ENCODE measurements at places on chromosomes 4 and X.

GRCh38 chrX:153814591-153815315 lies 15.6 kb downstream of the PDZD4 start:
- no peak for DNase-seq

GRCh38 chr4:112061207-112061817 lies 83.9 kb upstream of the FAM241A start:
- no peak for DNase-seq

DNA sequence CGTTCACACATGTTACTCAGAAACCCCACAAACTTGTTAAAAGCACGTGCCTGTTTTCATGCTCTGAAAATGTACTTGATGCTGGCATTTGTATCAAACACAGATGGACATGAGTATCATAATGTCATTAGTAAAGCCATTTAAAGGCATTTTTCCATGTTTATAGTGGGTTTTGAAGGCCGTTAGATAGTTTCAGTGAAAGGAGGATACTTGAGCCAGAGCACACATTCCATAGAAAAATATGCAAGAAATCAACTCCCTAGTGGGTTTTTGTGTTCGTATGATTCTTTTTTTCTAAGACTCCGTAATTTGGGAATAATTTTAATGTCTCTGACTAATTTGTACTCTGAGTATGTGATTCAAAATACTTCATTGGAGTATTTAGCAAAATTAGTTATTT lies 216.2 kb upstream of the BMP3 start:
- DNase-seq, result no peak

DNA sequence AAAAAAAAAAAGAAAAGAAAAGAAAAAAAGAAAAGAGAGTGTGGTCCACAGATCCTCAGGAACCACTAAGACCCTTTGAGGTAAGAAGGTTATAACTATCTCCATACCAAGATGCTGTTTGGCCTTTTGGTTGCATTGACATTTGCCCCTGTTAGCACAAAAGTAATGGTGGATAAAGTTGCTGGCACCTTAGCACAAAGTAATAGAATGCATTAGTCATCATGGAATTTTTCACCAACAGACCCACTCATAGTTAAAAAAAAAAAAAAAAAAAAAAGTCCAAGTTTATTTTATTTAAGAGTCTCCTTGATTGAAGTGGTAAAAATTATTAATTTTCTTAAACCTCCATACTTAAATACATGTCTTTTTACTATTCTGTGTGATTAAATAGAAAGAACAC lies 78.4 kb upstream of the RBPJ start:
- no peak for DNase-seq

GRCh38 chr4:140718241-140718952 lies 37.8 kb downstream of the TBC1D9 start:
- no peak for DNase-seq
